Stimulated activated CD8-positive, alpha-beta memory T cell treated with anti-CD3 and anti-CD28 coated beads, Interleukin-4, amount 100 ng/mL, for 4 hours (primary cell): ENCODE measurements at places on chromosomes 4 and X.

DNA sequence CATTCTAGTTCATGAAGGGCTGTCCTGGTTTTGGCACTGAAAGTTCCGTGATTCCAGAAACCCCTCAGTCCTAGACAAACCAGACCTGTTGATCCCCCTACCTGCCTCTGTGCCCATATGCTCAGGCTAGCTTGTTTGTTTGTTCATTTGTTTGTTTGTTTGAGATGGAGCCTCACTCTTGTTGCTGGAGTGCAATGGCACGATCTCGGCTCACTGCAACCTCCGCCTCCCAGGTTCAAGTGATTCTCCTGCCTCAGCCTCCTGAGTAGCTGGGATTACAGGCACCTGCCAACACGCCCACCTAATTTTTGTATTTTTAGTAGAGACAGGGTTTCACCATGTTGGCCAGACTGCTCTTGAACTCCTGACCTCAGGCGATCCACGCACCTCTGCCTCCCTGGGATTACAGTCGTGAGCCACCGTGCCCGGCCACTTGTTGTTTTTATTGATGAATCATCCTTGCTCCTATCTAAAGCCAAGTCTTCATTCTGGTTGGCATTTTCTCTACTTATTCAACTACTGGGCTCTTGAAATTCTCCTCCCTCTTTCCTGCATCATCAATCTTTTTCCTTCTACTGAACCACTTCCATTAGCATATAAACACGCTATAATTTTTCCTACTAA, 86.3 kb upstream of the BMP2K start:
- no peak for DNase-seq

DNA sequence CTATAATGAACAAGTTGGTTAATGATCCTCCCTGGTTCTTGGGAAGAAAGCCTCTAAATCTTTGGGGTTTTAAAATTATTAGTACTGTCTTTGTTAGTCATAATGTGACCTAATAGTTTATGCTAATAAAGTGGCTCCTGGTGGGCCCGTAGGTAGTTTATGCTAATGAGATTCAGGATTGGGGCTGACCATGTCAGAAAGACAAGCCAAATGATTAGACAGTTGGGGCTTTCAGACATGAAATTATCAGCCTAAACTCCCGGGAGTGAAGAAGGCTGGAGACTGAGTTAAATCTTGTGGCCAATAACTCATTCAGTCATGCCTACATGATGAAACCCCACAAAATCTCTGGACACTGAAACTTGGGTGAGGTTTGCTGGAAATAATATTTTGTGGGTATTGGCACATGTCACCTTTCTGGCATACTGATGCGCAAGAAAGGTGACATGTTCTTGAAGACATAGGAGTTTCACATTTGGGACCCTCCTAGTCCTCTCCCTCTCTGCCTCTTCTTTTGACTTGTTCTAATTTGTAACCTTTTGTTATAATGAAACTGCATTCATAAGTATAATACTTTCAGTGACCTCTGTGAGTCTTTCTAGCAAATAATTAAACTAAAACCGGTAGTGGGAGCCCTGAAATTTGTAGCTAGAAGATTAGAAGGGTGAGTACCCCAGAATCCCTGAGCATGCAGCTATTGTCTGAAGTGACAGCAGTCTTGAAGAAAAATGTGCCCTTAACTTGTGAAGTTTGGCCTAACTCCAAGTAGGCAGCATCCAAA, 196.8 kb upstream of the FSTL5 start:
- DNase-seq: no peak

- no peak for DNase-seq
These were observed 92.4 kb downstream of the CC2D2A start for GRCh38 chr4:15562114-15562513.

GRCh38 chrX:69285401-69285877, 120.2 kb upstream of the PJA1 start:
- no peak for DNase-seq

GRCh38 chrX:108224727-108225621, 133.4 kb downstream of the ATG4A start:
- DNase-seq: no peak

GRCh38 chrX:110408949-110409588, 50.4 kb downstream of the RTL9 start:
- no peak for DNase-seq

DNA sequence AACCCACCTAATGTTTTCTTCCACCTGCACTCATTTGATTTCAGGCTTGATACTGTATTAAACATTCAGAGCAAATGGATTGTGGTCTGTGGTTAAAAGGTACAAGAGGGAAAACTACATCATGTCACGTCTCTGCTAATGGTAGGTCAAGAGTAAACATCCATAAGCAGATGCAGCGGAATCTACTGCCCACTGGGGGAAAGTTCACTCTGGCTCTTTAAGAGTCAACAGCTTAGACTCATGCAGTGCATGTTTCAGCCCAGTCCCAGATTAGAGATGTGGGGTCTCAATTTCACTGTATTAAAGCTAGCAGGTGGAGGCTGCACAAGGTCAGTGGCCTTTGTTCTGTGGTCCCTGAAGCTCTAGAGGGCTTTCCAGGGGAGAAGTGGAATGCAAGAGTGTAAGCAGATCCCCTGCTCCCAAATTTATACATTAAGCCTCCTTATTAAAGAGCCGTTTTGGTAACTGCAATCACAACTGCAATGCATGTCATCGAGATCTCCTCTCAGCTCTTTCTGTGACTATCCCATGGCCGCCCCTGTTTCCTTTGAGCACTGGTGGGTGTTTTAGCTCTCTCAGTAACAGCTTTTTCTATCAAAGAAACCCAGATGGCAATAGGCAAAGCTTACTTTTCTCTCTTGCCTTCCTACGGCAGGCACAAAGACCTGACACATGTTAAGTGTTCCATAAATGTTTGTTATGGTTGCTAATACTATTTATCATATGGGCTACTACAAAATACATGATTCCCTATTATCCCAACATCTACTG, 53.4 kb downstream of the LDB2 start:
- DNase-seq: no peak

- DNase-seq: no peak
These were observed 38.8 kb downstream of the RAB40A start for GRCh38 chrX:103480526-103480925.

- no peak for DNase-seq
These were observed 9.6 kb upstream of the OTUD4 start for GRCh38 chr4:145189981-145190380.
